ENCODE measurements at places on chromosomes 11 and 22.
A peak's percentile ranks its signal among the peaks of the same experiment; 100 is the strongest.

DNA sequence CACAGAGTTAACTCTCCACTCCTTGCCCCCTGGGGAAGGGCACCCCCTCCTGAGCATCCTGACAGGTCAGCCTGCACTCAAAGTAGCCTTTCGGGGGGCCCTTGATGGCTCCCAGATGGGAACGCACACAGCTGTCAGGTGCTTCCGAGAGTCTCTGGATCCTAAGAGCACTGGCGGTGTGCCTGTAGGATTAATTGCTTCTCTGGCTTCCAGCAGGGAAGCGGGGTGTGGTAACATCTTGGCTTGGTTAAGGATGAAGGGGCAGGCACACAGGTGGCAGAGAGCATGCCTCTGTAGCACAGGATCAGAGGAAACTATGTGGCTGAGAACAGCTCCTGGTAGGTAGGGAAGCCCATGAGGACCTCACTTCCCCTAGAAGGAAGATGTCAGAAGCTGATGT lies 199.8 kb downstream of the MIAT start:
- DNase-seq: no peak

DNA sequence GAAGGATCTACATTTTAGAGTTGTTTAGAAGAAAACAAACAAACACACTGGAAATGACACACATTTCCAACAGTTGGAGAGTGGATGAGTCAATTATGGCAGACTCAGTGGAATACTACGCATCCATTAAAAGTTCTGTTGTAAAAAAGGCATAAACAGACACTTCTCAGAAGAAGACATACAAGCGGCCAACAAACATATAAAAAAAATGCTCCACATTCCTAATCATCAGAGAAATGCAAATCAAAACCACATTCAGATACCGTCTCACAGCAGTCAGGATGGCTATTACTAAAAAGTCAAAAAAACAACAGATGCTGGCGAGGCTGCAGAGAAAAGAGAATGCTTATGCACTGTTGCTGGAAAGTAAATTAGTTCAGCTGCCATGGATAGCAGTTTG lies 298.2 kb downstream of the DDX10 start:
- DNase-seq: no peak

GRCh38 chr11:59767225-59767611 lies 12.0 kb downstream of the STX3 start:
- DNase-seq: no peak

DNA sequence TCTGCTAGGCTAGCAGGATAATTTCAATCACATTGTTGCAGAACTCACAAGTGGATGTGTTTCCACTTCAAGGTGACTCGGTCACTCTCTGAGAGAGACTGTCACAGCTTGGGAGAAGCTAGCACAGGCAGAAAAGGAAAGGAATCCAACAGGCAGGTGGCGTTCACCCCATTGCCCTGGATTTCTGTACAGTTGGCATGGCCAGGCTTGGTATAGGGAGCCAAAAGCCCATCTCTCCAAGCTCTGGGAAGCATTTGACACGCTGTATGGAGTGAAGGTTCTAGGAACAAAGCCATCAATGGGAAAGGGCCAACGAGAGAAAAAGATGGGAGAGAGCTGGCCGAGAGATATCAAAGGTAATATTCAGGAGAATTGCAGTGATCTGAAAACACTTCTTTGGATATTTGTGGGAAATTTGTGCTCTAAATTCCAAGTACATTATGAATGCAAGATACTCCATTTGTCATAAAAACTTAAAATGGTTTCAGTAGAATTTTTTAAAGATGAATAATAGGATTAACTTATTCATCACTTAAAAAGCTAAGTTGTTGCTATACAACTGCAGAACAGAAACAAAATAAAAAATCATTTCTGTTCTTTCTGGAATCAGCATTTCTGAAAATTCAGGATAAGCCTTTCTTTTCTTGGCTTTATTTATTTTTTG lies 223.5 kb upstream of the NTM start:
- DNase-seq: no peak

DNA sequence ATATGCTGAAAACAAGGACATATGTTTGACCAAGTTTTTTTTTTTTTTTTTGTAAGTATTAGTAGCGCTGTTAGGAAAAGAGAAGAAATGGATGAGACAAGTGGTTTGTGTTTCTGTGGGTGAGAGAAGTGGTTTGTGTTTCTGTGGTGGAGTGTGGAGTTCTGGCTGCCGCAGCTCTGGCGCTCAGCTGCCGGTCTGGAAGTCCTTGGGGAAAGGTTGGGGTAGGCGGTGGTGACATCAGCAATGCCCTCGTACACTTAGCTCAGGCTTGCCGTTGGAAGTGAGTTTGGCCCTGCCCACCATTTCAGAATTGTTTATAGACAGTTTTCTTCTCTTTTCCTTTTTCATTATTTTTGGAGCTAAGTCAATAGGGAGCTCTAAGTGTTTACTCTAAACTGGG lies 116.6 kb downstream of the TBC1D22A start:
- no peak for DNase-seq

DNA sequence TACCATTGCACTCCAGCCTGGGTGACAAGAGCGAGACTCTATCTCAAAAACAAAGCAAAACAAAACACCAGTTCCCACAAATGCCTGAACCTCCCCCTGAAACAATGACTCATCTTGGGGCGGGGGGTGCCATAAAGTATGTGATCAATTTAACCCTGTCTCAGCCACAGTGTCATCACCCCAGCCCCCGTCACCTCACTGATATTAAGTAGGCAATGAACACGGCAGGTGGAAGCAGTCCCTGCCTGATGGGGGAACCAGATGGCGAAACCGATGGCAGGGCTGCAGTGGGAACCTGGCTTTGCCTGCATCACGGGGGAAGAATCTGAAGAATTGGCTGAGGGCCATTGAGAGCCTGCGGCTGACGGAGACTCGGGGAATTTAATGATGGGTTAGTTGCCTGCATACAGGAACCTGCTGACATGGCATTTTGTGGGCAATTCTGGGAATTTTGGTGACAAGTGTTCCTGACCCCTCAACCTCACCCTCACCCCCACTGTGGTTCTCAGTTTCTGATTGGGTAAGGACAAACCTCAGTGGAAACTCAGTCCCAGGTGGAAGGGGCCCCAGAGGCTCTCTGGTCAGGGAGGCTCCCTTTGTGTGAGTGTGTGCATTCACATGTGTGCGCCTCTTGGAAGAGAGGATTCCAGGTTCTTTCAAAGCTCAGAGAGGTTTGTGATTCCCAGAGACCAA lies 39.1 kb upstream of the SHISAL1 start:
- DNase-seq: no peak

GRCh38 chr11:17163736-17164135 lies 44.0 kb downstream of the PIK3C2A start:
- no peak for DNase-seq

GRCh38 chr11:2267306-2267850 lies 3.0 kb downstream of the ASCL2 start:
- DNase-seq: no peak

DNA sequence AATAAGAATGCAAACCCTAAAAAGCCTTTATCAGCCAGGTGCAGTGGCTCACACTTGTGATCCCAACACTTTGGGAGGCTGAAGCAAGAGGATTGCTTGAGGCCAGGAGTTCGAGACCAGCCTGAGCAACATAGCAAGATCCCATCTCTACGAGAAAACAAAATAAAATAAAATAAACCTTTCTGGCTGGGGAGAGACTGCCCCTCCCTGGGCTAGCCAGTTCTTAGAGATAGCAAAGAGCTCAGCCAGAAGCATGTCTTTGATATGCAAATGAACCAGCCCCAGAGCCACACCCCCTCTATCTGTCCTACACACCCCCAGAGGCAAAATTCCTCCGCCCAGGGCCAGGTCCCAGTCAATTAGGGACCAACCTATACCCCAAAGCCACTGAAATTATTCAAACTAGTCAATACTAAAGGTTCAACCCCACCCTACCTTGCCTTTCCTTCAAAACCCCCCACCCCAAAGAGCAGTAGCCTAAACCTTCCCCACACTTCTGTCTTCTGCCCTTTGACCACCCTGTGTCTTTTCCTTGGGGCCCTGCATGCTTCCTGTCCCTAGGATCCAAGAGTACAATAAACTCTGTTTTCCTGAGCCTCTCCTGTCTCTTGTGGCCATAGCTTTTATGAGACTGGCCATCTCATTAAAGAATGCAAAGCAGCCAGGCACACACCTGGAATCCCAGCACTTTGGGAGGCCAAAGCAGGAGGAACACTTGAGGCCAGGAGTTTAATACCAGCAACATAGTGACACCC lies 37.3 kb upstream of the CXCR5 start:
- no peak for DNase-seq

GRCh38 chr11:23308041-23308440 lies 447.8 kb upstream of the CCDC179 start:
- DNase-seq: no peak

DNA sequence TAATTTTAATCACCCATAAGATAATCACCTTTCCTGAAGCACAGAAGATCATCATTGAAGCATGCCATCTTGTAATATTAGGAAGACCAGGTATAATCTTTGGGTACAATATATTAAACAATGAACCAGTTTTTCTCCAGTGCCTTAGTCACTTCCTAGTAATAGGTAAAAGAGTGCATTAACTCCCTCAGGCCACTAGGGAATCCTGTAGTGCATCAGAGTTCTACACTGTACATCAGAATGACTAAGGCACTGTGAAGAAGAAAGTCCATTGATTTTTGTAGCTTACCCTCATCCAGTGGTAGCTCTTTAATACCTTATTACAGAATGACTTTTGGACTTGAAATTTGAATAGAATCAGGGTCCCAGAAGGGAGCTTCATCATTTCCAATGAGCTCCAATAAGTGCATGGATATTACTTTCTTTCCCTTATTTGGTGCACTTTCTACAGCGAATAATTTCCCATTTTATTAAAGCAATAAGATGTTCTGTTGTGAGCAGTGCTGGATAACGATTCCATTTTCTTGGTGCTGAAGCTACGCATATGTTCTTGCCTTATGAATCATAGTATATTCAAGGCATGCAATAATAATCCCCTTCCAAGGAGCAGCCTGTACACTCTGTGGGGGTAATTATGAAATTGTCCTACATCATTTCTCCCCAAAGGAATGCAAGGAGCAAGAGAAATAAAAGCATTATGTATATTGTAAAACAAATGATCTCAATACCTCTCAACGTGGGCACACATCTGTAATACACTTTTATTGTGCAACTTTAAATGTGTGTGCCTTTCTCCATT lies 4.7 kb downstream of the C11orf87 start:
- no peak for DNase-seq

DNA sequence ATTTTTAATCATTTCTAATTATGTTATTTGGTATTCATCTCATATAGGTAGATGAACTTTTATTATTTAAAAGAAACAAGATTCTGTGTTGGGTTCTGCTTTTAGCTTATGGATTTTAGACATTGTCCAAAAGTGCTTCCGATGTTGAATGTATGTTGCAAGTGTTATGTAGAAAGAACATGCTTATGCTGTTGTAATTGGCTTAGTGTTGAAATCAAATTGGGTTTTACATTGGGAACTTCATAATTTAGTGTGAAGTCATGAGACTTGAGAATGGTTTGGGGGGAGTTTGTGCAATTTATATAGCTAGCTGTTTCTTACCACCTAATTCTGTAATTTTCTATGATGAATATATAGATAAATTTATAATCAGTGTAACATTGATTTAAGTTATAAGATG lies 3.6 kb downstream of the MTMR3 start:
- no peak for DNase-seq

DNA sequence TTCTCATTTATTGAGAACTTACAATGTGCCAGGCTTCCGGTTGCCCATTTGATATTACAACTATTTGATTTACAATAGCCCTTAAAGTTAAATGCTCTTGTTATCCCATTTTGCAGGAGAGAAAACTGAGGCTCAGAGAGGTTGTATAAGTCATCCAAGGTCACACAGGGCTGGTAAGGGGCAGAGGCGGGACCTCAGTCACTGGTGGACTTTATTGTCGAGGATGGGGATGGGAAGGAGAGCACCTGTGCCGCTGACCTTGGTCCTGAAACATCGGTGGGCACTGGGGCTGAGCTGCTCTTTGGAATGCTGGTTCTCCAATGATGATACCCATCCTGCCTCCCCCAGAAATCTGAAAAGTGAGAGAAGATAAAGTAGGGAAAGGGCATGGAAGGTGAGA lies 265.4 kb downstream of the MIAT start:
- no peak for DNase-seq

DNA sequence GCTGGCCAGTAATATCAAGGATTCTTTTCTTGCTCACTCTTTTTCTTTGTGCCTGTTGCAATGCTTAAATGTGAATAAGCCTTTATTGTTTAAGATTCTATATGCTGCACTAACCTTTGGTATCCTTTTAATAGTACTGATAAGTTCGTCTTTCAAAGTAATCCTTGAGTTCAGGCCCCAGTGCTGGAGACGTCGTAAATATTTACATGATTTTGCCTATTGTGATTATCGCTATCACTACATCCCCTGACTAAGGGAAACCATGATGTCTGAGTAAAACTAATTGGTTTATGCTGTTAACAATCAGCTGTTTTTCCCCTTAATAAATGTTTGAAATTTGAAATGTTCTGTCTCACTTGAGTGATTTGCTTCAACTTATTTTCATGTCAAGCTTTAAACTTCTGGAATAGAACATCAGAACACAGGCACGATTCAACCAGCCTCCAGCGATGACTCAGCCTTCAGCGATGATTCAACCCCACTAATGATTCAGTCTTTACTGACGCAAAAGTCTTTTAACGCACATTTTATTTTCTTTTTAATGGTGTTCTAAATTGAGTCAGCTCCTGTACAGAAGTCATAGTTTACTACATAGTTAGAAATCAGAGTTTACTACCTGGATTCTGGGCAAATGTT lies 3.9 kb downstream of the HTATIP2 start:
- no peak for DNase-seq

- DNase-seq: no peak
These were observed 363.6 kb downstream of the TTC28 start for GRCh38 chr22:28316014-28316413.

DNA sequence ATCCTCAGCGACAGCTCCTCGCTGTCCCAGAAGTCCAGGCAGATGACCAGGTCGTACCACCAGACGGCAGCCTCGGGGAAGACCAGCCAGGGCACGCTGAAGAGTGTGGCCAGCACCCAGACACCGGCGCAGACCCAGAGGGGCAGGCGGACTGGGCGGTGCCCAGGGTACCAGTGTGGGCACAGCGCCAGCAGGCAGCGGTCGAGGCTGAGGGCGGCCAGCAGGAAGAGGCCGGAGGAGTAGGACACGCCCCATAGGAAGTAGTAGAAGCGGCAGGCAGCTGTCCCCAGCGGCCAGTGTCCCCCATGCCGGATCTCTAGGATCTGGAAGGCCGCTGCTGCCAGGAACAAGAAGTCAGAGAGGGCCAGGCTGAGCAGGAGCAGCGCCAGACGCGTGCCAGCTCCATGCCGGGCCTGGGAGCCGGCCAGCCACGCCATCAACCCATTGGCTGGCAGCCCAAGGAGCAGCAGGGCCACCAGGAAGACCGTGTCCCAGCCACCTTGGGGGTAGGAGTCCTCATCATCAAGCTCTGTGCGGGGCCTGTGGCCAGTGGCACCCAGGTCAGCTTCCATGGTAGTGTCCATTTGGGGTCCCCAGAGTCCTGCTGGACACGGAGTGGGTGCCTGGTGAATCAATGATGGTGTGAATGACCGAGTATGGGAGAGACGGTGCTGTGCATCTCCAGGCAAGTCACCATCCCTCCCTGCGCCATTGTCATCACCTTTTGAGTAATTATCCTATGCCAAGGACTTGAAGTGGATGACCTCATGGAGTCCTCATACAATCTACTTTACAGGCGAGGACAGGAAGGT lies at the start of gene GPR152:
TSS of gene GPR152 (minus strand) at position 589 of the 812 bp plus-strand sequence. CDS start at position 584, 5 bp downstream.
- DNase-seq: peak; percentile 18

All from nucleus accumbens (tissue), 56 donors.